ENCODE measurements at places on chromosomes 3 and 15.

DNA sequence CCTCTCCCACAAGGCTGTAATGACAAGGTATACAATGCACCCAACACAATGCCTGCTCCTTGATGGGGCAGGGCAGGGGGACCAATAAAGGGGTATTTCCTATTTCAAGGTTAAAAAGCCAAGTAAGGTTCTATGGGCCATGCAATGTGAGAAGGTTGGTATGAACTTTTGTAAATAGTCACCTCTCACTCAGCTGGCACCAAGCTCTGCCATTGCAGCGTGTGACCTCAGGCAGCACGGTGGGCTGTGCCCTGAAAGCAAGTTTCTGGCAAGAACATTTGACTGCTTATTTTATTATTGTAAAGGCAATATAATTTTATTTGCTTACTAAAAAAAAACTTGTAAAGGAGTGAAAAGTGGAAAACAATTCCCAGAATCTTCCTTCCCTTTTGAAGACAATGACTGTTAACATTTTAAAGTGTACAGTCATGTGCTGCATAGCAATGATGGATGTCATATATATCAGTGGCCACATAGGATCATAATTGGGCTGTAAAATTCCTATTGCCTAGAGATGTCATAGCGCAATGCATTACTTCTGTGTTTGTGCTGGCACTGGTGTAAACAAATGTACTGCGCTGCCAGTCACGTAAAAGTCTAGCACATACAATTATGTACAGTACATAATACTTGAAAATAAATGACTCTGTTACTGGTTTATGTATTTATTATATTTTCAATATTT lies 167.3 kb upstream of the RORA start:
- no peak for DNase-seq

GRCh38 chr15:69813881-69814280 lies 283.8 kb downstream of the TLE3 start:
- no peak for DNase-seq

DNA sequence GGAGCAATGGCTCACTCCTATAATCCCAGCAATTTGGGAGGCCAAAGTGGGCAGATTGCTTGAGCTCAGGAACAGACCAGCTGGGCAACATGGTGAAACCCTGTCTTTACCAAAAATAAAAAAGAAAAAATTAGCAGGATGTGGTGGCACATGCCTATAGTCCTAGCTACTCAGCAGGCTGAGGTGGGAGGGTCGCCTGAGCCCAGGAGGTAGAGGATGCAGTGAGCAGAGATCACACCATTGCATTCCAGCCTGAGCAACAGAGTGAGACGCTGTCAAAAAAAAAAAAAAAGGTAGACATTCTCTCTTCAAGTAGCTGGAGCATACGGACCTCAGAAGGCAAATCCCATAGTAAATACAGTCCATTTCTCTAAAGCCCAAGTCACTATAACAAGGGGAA lies 7.1 kb upstream of the C3orf80 start:
- no peak for DNase-seq

- no peak for DNase-seq
Measured at GRCh38 chr3:134628884-134629283, 21.9 kb downstream of the KY start.

GRCh38 chr3:182795389-182795782 lies 2.1 kb downstream of the ATP11B start:
- no peak for DNase-seq

- no peak for DNase-seq
Measured at GRCh38 chr3:172701751-172702150, 9.1 kb downstream of the NCEH1 start.

GRCh38 chr15:48289628-48290027 lies 41.6 kb upstream of the DUT start:
- DNase-seq: no peak

GRCh38 chr3:39273119-39273518 lies 6.7 kb downstream of the CX3CR1 start:
- DNase-seq: no peak

DNA sequence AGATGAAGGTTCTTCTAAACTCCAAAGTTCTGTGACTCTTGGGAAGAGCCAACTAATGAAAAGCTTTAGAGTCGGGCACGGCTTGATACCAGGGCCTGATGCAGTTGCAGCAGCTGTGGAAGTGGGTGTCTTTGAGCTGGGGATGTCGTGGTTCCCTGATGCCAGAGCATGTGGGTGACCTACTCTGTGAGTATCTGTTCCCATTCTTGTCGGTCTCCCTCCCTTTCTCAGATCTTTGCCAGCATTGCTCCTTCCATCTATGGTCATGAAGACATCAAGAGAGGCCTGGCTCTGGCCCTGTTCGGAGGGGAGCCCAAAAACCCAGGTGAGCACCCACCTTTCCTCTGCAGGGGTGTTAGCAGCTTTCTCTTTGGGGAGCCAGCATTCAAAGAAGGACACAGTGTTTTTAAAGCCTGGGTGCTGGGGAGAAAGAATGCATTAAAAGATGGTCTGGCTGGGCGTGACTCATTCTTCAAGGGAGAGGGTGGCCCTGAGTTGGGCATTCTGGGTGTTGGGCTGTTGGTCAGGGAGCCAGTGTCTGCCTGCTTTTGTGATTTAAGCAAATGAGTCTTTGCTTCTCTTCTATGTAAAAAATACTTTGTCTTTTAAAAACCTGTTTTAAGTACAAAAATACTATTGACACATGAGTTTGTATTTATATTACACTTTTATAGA lies 13.2 kb upstream of the PODXL2 start:
- no peak for DNase-seq

- DNase-seq: peak; percentile 58
Measured at GRCh38 chr15:74635228-74635627, 19.6 kb downstream of the CLK3 start.

GRCh38 chr3:78260388-78260787 lies 1220.5 kb downstream of the ROBO2 start:
- DNase-seq: no peak

DNA sequence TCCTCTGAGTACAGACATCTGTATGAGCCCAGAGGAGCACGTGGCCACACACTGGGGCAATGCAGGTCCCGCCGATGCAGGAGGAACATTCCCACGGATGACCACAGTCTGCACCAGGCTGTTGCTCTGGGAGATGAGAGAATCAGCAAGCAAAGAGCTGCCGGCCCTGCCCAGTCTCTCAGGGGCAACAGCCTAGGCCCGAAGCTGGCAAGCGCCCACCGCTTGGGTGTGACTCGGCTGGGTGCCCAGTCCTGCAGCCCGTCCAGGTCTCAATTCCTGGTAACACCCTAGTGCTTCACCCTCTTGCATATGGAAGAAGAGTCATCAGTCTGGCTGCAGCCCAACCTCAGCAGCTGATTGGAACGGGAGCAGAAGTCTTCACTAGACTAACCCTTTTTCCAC lies 153.7 kb upstream of the HES1 start:
- DNase-seq: no peak

DNA sequence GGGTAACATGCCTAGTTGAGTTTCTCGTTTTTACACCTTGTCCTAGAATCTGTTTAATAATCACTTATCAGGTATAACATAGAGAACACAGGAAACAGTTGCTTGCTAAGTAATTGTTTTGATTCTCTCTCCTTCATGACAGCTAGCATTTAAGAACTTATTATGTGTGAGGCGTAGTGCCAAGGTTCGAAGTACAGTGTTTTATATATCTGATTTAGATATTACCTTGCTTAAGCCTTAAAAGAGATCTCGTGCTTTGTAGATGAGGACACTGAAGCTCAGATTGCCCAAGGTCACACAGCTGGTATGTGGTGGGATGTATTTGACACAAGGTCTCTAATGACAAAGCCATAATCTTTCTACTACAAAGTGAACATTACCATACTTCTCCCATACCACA lies 29.0 kb upstream of the IFT57 start:
- DNase-seq: no peak
